ENCODE measurements at places on chromosomes 4 and X.
A peak's percentile ranks its signal among the peaks of the same experiment; 100 is the strongest.

GRCh38 chr4:165209796-165210195 is 2.4 kb downstream of the KLHL2 start:
- no peak for DNase-seq

DNA sequence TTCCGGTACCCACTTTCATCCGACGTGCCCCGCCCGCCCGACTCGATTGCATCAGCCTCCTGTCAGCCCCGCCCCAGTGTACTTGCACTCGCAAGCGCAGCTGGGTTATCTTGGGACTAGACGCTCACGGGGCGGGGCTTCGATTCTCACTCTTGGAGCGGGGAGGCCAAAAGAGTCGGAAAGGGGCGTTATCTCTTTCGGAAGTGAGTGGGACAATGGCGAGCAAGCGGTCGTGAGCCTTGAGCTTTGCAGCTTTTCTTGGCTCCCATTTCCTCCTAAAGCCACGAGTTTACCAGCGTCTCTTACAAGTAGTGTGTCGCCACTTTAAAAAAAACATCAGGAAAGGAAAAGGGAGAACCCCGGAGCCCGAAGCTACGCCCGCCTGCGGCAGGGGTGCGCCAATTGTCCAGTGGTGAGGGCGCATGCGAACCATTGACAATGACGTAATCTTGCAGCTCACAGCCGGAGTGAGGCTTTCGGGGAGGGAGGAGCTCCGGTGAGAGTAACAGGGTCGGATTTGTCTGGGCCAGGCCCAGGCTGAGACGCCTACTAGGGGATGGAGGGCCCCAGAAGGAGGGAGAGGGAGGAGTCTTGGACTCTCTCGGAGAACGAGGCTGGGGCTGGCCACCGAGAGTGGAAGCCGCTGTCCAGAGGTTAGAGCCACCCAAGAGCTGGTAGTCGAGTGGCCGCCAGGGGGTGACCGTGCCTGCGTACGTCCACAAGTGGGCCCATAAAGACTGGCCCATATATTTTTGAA is 109.5 kb downstream of the GNL3L start:
- DNase-seq, result peak; percentile 74

DNA sequence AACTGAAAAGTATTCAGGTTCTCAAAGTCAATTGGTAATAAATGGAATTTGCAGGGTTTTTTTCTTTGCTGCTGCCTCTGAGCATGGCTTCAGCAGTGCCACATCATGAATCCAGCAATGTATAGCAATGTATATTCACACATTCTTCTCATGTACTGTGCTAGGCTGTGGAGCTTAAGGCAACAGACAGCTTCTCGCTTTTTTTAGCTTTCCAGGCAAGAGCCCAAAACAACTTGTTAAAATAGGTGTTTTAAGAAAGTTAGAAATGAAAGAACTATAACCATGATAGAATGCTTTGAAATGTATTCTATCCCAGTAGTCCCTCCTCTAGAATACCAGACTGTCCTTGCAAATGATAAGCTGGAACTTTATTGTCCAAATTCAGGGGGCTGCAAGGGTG is 30.4 kb downstream of the SMIM43 start:
- DNase-seq, result no peak

- DNase-seq, result no peak
Observed at GRCh38 chrX:40056420-40056819, 41.3 kb downstream of the BCOR start.

- DNase-seq, result no peak
Observed at GRCh38 chr4:95761871-95762270, 78.0 kb upstream of the PDHA2 start.

- no peak for DNase-seq
Observed at GRCh38 chrX:136646602-136647239, 1.2 kb upstream of the CD40LG start.

GRCh38 chr4:82371497-82371896 is 2.3 kb downstream of the HNRNPD start:
- no peak for DNase-seq

DNA sequence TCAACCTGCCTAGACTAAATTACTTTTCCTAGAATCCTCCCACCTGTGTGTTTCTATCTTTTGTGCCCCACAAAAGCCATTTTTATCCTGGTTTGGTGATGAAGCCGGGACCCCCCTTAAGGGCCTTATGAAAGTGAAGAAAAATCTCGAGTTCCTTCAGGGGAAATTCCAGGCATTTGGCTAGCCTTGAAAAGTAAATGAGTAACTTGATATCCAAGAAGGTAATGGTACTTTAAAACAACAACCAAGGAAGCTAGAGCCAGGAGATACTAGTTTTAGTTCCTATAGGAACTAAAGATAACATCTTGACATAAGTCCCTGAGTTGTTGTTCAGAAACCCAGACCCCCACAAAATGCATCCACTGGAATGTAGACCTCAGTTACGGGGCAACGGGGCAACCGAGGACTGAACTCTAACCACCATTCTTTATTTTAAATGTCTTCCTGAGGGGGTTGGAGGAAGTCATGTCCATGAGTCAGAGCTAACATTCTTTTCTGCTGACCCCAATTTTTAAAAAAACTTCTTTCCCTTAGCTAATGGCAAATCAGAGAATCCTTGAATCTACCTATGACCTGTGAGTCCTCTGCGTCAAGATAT is 73.9 kb downstream of the VCX3A start:
- no peak for DNase-seq

GRCh38 chr4:43071069-43071468 is 178.6 kb downstream of the GRXCR1 start:
- no peak for DNase-seq

- DNase-seq, result no peak
Observed at GRCh38 chrX:47221756-47222155, 3.3 kb downstream of the CDK16 start.

DNA sequence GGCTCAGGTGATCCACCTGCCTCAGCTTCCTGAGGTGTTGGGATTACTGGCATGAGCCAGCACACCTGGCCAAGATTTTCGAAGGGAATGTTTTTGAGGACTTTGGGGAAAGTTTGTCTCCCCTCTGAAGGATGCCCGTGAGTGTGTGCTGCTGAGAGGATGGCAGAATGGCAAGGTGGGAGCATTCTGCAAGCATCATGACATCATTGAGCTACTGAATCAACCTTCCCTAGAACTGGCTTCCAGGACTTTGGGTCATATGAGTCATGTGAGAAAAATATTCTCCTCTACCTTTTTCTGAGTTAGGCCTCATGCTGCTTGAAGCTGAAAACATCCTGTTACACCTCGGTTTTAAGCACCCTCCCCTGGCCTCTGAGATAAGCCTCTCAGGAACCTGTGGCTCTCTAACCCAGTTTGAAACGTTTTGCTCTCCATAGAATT is 31.0 kb downstream of the TMEM131L start:
- DNase-seq, result no peak

DNA sequence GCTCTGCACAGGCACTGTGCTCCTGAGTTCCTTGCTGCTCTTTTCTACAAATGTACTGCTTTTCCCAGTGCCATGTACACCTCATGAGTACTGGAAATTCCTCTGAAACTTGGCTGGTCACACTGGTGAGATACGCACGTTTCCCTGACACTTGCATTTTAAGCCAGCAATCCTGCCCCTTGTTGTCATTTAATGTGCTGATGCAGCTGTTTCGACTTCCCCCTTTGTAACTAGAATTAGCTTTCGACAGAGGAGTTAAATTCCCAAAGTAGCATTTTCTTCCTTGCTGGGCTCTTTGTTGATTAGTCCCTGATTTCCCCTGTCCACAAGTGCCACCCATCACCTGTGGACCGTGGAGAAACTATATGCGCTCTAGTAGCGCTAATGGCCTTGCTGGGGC is 77.5 kb downstream of the IQCM start:
- DNase-seq, result no peak

- DNase-seq, result no peak
Observed at GRCh38 chr4:87657525-87657924, 7.4 kb downstream of the DMP1 start.

DNA sequence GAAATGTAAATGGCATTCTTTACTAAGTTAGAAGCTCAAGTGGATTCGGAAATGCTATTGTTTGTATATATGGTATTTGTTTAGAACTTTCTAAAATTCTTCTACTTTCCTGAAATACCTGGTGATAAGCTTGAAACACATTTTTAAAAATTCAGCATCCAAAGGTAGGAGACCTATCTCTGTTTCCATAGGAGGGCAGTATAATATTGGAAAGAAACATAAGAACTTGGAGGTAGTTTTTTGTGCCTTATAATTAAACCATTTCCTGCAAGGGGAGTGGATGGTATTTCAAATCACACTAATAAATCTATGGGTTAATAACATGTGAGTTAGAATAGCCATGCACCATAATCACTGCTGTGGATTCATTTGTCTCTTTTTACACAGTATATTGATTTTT is 217.4 kb upstream of the AADAT start:
- DNase-seq, result no peak

GRCh38 chr4:102564399-102565059 is 63.4 kb downstream of the NFKB1 start:
- no peak for DNase-seq

DNA sequence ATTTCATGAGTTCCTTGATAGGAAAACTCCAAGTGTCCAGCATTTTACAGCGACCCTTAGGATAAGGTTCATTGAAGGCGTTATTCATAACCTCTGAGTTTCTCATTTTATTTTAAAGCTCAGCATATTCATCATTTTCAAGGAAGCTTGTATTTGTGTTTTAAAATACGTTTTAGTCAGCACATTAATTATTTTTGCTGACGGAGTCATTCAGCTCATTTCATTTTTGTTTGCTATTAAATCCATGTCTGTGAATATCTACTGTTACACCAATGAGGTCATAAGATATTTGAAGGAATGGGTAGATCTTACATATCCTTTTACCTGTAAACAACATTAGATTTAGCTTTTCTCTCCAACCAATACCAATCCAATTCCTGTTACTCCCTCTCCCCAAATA is 1766.3 kb upstream of the PCDH10 start:
- DNase-seq, result no peak

DNA sequence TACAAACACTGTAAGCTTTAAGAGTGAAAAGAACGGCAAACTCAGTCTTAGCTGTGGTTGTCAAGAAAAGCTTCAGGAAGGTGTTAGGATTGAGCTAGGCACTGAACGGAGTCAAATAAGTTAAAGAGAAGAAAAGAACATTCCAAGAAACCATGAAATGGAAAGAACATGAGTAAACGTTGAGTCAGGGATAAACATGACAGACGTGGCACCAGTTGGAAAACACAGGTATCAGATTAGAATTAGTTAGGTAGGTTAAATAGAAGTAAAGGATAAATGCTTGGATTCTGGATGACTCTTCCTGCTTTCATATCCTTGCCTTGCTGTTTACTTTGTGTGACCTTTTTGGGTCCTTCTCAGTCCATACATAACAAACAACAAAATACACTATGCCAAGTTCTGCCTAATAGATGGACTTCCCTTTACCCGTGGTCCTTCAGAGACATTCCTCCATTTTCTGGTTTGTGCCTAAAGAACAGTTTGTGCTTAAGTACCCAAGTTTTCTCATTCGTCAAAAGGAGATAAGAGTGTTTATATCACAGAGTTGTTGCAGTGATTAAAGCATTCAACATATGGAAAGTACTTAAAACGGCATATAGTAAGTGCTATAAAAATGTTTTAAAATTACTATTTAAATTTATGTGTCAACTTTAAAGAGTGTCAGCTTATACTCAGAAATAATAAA is 446.9 kb downstream of the TMA16 start:
- no peak for DNase-seq

- DNase-seq, result no peak
Observed at GRCh38 chrX:13891377-13892140, 74.7 kb upstream of the GPM6B start.

DNA sequence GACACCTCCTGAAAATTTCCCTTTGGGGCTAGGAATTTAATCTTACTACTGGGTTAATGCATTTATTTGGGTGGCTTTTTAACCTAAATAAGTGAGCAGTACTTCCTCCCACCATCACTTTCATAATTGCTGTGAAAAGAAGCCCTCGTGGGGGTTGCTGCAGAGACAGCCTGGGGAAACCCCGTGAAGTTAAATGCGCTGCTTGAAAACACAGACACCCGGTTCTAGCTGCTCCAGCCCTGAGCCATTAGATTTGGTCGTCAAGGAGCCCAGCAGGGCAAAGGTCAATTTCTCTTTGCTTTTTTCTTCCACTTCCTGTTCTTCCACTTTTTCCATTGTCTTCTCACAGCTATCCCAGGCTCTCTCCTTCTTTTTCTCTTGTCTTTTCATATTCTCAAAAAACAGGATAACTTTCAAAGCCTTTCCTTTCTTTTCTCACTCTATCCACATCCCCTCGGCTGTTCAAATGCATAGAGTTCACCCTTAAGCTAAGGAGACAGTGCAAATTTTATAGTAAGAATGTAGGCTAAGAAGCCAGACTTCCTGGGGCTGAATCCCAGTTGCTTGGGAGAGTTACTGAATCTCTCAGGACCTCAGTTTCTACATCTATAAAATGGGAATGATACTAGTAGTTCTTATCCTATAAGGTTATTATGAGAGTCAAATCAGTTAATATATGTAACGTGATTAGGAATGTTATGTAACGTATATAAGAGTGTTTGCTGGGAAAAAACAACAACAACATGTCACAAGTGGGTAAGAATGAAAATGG is 91.5 kb upstream of the ZNF827 start:
- DNase-seq, result no peak

DNA sequence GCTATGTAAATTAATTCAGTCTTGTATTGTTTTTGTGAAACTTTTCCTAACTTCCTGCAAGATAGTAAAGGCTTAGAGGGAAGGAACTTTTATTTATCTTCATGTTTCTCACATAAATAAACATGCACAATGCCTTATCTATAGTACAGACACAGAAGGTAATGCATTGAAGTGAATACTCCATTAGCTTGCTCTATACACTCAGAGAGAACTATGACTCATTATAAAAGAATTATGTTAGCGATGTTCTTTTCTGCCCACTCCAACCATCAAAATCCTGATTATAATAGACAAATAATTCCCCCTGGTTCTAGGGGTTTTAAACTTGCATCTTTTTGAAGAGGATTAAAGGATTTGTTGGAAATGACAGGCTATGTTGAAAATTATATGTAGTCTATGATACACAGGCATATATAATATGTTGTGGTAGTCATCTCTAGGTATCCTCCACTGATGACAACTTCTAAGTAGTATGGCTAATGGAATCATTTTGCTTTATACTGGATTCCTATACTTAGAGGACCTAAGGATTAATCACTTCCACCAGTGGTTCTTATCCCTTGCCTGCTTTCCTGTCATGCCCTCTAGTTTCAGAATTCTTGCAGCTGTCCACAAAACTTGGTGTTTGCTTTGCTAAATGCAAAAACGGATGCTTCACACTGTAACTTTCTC is 115.7 kb downstream of the NDST4 start:
- DNase-seq, result no peak

GRCh38 chr4:5632066-5632440 is 76.3 kb downstream of the EVC2 start:
- no peak for DNase-seq

- DNase-seq, result no peak
Observed at GRCh38 chr4:189185810-189186432, 754.8 kb upstream of the FRG1 start.

DNA sequence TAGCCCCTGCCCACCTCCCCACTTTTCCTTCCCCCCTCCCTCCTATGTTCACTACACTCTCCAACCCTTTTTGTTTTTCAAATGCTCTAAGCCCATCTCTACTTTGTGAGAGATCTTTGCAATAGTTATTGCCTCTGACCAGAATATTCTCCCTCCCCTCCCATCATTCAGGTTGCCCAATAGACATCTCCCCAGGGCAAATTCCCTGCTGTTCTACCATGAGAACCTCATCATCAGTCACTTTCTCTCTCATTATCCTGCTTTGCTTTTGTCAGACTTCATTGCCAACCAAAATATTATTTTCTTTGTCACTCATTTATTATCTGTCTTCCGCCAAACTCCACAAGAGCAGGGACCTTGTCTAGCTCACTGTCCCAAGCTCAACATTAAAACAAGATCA is 268.2 kb upstream of the PPARGC1A start:
- no peak for DNase-seq

- no peak for DNase-seq
Observed at GRCh38 chr4:112515198-112516065, 548 bp downstream of the NEUROG2 start.

- no peak for DNase-seq
Observed at GRCh38 chr4:177185579-177185978, 124.1 kb upstream of the NEIL3 start.
